ENCODE measurements at places on chromosomes 7 and 10.

GRCh38 chr10:103816431-103816830, 38.9 kb downstream of the SH3PXD2A start:
- no peak for DNase-seq

GRCh38 chr7:134254311-134254710, 62.4 kb downstream of the SLC35B4 start:
- DNase-seq, result no peak

GRCh38 chr7:83413831-83414230, 235.1 kb downstream of the SEMA3E start:
- DNase-seq, result no peak

DNA sequence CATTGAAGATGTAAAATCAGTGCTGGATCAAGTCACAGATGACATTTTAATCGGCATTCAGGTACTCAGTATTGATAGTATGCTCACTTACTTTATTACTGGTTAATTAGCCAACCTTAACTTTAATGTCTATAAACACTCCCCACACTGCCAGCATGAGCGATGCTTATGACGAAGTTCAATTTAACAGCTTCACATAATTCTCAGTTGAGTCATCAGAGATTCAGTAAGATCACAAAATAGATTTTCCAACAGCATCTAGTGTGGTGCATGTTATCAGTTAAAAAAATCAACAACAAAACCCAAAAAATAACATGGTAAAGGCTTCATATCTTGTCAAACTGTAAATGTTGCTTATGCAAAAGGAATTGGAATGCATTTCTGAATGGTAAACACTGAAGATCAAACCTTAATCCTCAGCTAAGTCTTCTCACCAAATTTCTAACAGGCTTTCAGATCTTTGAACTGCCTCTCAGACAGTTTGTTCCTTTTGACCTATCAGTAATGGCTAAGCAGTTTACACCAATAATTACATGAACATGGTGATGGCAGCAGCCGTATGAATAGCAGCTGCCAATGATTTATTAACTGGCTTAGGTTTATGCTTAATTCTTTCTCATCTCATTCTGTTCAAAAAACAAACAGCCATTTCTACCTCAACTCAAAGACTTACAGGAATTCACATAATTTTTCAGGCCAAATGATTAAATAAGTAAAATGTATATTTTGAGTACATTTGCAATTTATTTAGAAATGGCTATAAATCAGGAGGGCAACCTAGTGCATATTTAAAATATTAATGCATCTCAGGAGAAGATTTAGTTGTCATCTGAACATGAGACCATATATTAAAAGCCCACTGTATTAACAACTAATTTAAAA, 98.5 kb downstream of the CABCOCO1 start:
- DNase-seq, result peak; percentile 36

- DNase-seq, result no peak
Measured at GRCh38 chr7:107931740-107932515, 40.9 kb downstream of the DLD start.

DNA sequence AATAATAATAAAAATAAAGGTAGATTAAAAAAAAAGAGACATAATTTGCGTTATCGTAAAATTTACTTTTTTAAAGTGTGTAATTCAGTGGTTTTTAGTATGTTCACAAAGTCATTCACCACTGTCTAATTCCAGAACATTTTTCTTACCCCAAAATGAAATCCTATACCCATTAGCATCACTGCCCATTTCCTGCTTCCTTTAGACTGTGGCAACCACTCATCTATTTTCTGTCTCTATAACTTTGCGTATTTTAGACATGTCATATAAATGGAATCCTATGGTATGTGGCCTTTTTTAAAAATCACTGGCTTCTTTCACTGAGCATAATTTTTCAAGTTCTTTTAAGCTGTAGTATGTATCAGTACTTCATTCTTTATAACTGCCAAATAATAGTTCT, 53.6 kb downstream of the KAT6B start:
- DNase-seq, result peak; percentile 6

- DNase-seq, result no peak
Measured at GRCh38 chr7:21355406-21355874, 72.4 kb upstream of the SP4 start.

GRCh38 chr7:1533547-1534329, 3.2 kb downstream of the MAFK start:
- peak; percentile 56 for DNase-seq

DNA sequence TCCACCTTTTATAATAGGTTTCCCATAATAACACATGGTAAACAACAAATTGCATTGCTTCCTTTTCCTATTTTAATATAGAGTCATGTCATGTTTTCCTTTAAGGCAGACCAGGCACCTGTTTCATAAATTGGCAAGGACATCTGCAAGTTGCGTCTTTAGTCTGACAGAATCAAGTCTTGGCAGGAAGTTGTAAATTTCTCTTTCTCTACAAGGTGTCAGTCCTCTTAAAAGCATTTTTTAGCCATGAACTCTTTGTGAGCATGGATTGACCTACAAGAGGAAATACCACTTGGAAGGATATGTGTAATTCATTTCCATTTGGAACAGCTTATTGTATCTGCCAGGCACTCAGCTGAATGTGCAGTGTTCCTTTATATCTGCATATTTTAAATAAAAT, 176.8 kb downstream of the PRKG1 start:
- no peak for DNase-seq

- no peak for DNase-seq
Measured at GRCh38 chr7:46163246-46163645, 242.2 kb upstream of the IGFBP3 start.

GRCh38 chr10:91974960-91975359, 51.4 kb downstream of the BTAF1 start:
- DNase-seq, result peak; percentile 26

DNA sequence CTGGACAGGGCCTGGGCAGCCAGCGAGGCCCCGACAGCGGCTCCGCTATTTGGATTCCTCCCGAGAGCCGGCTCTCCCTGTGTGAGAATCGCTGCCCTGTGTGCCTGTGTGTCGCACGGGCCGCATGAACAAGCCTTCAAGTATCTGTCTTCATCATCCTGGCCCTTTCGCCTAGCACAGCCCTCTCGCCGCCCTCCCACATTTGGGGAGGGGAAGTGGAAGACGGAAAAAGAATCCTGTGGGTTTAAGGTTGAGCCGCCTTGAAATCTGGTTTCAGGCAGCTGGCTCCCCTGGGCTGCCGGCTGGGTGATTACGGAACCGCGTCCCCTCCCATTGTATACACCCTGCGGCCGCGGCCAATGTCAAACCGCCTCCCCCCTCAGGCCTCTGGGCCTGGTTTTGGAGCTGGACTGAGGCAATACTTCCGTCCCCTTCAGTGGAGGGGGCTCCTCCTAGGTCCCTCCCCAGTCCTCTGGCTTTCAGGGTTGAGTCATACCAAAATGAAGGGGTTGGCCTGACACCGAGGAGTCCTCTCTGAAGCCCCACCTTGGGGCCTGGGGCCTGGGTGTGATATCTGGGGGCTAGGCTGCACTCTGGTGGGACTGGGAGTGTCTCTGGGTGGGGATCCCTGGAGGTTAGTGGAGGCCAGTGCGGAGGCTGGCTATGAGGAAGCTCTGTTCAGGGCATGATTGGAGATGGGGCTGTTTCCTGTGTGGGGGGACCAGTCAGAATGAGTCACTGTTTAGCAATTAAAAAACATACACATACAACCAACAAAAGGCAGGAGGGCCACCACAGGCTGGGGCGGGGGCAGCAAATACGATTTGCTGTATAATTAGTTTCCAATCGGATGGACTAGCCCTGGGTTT, 1.7 kb downstream of the TRIM8 start:
- DNase-seq, result peak; percentile 84

DNA sequence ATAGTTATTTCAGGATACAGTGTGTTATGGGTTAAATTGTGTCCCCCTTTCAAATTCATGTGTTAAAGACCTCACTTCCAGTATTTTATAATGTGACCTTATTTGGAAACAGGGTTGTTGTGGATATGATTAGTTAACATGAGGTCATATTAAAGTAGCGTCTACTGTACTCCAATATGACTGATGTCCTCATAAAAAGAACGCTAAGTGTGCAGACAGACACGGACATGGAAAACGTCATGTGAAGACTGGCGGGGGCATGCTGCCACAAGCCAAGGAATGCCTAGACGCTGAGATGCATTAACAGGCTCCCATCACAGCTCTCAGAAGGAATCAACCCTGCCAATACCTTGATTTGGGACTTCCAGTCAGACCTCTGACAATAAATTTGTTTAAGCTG, 1.5 kb upstream of the WDR37 start:
- DNase-seq, result no peak

DNA sequence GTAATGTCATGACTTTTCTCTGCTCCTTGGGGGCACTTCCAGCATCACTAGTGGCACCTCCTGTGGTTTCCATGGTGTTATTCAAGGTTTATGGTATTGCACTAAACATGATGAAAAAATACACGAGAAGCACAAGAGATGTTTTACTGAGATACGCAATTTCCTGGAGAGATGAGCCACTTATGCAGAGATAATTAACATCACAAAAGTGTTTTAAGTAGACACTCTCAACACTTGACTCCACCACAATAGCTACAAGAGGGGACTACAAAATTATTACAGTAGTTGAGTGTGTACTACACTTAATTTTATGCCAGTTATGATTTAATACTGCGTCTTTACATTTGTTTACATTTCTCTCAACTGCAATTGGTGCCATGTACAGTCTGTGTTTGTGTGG, 906.7 kb downstream of the DNAJB9 start:
- DNase-seq, result no peak

DNA sequence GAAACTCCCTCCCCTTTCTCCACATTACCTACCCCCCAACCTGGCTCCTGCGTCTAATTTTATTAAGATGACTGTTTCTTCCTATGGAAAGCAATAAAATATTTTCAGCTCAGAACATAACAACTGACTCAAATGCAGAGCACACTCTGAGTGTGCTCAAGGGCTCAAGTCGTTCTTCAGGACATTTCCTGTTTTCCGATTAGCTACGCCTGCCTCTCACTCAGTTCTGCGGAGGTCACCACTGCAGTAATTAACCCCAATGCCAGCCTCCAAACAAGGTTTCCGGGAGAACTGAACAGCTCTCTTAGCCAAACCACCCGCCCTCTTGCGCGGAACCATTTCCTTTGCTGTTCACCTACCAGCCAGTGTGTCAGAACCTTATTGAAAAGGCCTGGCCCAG, 19.3 kb downstream of the MYOF start:
- no peak for DNase-seq

- no peak for DNase-seq
Measured at GRCh38 chr7:100730136-100730800, 3.1 kb upstream of the ZAN start.

GRCh38 chr7:99734987-99735386, at the start of gene CYP3A7:
Gene CYP3A7, minus strand, starts transcription at chr7:99735196. Its CDS starts 103 bp downstream, at chr7:99735093.
- no peak for DNase-seq
